Activated CD4-positive, alpha-beta T cell treated with anti-CD3 and anti-CD28 coated beads for 36 hours (primary cell): ENCODE measurements at places on chromosomes 1 and 21. TPM values are rescaled to one million over a fixed set of nuclear protein-coding genes. Genes with fewer than 3 reads are reported as not detected.

The LCE2C gene
- not detected for total RNA-seq

- no peak for DNase-seq
- H3K4me3 ChIP-seq = no peak overlapping the region
- no peak overlapping the region for H3K27ac ChIP-seq
Measured at GRCh38 chr21:28805885-28806284, 186.8 kb downstream of the LTN1 start.

GRCh38 chr1:230091473-230092231 is 24.6 kb downstream of the GALNT2 start:
- no peak for DNase-seq
- no peak overlapping the region for H3K27ac ChIP-seq
- no peaks in the 10 kb centered on the region for H3K27me3 ChIP-seq

GRCh38 chr1:8712413-8713231 is 104.8 kb downstream of the RERE start:
- peaks cover 2% of the 10 kb centered on the region for H3K27me3 ChIP-seq
- DNase-seq = no peak
- H3K36me3 ChIP-seq = peaks cover 7% of the 10 kb centered on the region
- H3K27ac ChIP-seq = peak overlapping the region; percentile 56

- peaks cover 40% of the 10 kb centered on the region for H3K27me3 ChIP-seq
- no peaks in the 10 kb centered on the region for H3K36me3 ChIP-seq
- no peak for DNase-seq
- H3K4me1 ChIP-seq = peaks cover 24% of the 10 kb centered on the region
- no peak overlapping the region for H3K4me3 ChIP-seq
Measured at GRCh38 chr1:100536031-100536430, 1.9 kb upstream of the GPR88 start.

- H3K4me3 ChIP-seq = no peak overlapping the region
- no peak for DNase-seq
- H3K27me3 ChIP-seq = no peaks in the 10 kb centered on the region
- H3K36me3 ChIP-seq = no peaks in the 10 kb centered on the region
Measured at GRCh38 chr1:154824179-154825000, 45.7 kb downstream of the KCNN3 start.
